Fibroblast of skin of scalp (primary cell): ENCODE measurements at places on chromosomes 13 and 19.

DNA sequence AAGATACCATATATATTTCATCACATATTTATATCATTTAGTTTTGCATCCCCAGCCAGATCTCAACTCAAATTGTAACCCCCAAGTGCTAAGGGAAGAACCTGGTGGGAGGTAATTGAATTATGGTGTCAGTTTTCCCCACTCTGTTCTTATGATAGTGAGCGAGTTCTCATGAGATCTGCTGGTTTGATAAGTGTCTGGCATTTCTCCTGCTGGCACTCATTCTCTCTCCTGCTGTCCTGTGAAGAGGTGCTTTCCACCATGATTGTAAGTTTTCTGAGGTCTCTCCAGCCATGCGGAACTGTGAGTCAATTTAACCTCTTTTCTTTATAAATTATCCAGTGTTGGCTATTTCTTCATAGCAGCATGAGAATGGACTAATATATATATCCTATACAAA is 462.5 kb upstream of the SLITRK5 start:
- no peak for DNase-seq

GRCh38 chr19:54179921-54180461 is 7.0 kb upstream of the TMC4 start:
- DNase-seq = peak; percentile 47

GRCh38 chr13:52707375-52707774 is 32.2 kb downstream of the CNMD start:
- no peak for DNase-seq

DNA sequence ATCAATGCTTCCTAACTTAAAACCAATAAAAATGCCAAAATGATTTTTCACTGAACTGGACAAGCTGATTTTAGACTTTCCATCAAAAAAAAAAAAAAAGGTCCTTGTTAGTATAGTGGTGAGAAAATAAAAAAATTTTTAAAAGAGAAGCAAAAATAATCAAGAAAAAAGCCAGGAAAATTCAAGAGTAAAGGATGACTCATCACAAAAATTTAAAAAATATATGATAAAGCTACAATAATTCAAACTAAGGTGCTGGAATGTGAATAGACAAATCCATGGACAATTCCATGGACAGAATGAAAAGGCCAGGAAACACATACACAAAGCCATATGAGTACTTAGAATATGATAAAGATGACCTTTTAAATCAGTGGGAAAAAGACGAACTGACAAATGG is 26.1 kb downstream of the ALG5 start:
- DNase-seq = no peak

GRCh38 chr19:7690779-7691258 is 10.2 kb downstream of the TRAPPC5 start:
- no peak for DNase-seq
